ENCODE measurements at places on chromosomes 16 and 17. TPM values are rescaled to one million over a fixed set of nuclear protein-coding genes. Genes with fewer than 3 reads are reported as not detected.

The PSMD11 gene
- total RNA-seq: 94.1 TPM

The PLEKHM1 gene
- 59.5 TPM for total RNA-seq

The HSPB9 gene
- total RNA-seq: 0.44 TPM

- no peak for DNase-seq
Measured at GRCh38 chr16:28187595-28188004, 24.2 kb downstream of the XPO6 start.

- DNase-seq: no peak
Measured at GRCh38 chr17:28569446-28569845, 1.9 kb downstream of the PIGS start.

DNA sequence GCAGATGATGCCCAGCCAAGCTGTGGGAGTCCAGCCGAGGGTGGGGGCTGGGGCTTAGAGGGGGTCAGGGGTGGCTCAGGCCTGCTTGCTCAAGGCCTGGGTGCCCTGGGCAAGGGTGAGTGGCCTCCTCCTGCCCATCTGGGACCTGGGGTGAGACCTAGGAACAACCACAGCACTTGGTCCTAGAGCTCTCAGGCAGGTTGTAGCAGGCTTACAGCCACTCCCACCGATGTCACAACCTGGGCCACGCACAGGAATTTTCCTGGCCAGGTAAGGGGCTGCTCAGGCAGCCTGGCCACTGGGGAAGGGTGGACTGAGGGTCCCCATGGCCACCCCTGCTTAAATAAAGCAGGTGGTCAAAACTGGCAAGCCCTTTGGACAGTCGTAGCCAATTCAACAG is 6.3 kb upstream of the SREBF1 start:
- no peak for DNase-seq

DNA sequence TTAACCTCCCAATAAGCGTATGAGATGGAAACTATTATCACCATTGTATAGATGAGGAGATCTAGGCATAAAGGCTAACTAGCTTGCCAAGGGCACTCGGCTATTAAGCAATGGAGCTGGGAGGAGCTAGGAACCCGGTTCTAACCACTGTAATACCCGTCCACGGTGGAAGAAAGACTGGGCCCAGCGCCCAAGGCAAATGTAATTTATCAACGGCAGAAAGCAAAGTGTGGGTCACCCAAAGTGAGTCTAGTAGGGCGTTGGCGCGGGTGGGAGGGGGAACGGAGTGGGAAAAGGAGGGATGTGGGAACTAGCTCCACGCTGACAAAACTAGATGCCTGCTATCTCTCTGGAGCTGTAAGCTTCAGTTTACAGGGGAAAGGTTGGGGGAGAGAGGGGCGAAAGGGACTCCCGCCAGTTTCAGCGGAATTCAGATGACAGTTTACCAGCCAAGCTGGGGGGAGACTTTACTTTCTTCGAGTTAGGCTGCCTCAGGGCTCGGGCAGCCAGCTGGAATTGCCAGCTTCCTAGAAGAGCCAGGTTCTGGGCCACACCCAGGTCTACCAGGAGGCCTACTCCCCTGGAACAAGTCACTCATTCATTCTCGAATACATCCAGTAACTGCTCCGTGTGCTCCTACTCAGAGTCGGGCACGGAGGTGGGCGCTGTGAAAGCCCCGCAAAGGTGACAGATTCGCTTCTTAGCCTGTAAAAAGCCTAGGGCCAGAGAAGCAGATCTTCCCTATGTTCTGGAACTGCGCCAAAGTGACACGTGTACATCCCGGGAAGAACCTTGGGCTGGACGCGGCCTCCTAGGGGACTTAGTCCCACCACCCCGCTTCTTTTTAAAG is 837 bp downstream of the LRRC59 start:
- no peak for DNase-seq

DNA sequence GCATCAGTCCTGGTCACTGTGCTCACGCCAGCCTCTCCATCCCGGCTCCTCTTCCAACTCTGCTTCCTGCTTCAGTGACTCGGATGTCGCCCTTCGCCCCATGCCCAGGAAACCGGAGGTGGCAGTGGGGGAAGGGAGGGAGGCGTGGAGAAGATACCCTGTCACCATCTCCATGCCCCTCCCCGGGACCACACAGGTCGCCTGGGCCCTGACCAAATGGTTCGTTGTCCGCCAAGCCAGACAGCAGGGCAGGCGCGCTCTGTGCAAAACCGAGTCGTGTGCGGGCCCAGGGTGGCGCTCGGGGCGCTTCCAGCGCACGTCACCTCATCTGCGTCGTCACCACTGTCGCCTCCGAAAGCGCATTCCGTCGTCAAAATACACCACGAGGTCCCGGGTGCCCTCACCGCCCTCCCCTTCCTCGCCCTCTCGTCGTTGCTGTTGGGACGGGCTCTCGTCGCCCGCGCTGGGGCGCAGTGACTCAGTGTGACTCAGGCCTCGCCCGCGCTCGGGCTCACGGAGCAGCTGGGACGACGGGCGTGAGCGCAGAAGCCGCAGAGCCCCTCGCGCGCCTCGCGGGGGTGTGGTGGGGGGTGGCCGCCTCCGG is 39.2 kb downstream of the ZNF778 start:
- DNase-seq: no peak

- no peak for DNase-seq
Measured at GRCh38 chr16:23848958-23849357, 13.2 kb downstream of the PRKCB start.

Data from glutamatergic neuron (in vitro differentiated cells).